ENCODE measurements at places on chromosomes 4 and X.

GRCh38 chr4:128800701-128801284 lies 8.7 kb upstream of the JADE1 start:
- no peak for DNase-seq

DNA sequence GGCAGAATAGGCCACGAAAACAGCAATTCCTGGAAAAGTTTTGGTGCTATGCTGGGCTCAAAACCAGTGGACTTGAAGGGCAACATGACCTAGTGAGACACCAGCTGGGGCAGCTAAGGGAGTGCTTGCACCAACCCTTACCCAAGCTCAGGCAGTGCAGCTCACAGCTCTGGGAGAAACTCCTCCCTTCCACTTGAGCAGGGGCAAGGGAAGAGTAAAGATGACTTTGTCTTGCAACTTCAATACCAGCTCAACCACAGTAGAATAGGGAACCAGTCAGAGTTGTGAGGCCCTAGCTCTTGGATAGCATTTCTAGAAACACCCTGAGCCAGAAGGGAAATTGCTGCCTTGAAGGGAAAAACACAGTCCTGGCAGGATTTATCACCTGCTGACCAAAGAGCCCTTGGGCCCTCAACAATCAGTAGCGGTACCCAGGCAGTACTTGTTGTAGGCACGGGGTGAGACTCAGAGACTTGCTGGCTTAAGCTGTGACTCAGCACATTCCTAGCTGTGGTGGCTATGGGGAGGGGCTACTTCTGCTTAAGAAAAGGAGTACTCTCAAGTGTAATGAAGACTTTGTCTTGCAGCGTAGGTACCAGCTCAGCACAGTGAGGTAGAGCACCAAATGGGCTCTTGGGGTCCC lies 19.7 kb upstream of the ABCG2 start:
- no peak for DNase-seq

- DNase-seq = no peak
Observed at GRCh38 chr4:75099321-75099720, 166.4 kb downstream of the PARM1 start.

DNA sequence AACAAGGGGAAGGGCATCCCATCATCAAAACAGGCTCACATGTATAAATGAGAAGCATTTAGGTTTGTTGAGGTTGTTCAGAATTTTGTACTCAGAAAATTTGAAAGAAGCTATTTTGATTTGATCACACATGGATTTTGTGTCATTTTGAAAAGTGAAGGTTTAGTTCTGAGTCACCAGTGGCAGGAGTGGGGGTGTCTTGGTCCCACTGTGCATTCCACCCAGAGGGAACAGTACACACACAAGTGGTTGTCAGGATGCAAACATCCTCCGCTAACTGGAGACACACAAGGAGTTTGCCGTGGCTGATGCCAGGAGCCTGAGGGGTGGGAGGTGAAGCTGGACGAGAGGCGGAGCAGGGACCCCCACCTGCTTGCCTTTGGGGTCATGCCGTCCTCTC lies 198.2 kb upstream of the PSAPL1 start:
- DNase-seq = no peak

DNA sequence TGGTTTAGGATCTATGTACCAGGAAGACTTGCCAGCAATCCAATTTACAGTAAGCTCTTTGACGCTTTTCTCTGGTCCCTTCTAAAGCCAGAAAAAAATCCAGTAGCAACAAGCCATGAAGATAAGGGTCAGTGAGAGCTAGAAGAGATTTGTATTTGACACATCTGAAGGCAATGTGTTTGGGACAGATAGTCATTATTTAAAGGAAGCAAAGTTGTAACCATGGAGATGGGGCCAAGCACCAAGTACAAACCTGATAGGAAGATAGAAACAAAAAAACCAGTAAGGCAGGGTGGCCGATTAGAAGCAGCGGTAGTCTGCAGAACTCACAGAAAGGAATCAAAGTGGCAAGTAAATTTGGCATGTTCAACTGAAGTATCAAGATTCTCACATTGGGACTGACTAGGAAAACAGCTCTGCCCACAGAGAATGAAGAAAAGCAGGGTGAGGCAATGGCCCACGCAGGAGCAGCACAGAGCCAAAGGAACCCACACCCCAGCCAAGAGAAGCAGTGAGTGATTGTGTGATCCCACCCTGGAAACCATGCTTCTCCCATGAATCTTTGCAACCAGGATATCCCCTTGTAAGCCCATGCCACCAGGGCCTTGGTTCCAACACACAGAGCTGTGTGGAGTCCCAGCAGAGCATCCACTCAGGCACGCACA lies 12.9 kb upstream of the C4orf54 start:
- no peak for DNase-seq

- DNase-seq = no peak
Observed at GRCh38 chr4:78763251-78763650, 12.9 kb upstream of the BMP2K start.

- no peak for DNase-seq
Observed at GRCh38 chr4:124899997-124900396, 187.5 kb upstream of the ANKRD50 start.

GRCh38 chr4:59553063-59553720 lies 1646.9 kb upstream of the ADGRL3 start:
- no peak for DNase-seq

Data from NCI-H187 (cell line).